ENCODE measurements at places on chromosomes 5 and 9. TPM values are rescaled to one million over a fixed set of nuclear protein-coding genes. Genes with fewer than 3 reads are reported as not detected.
A peak's percentile ranks its signal among the peaks of the same experiment; 100 is the strongest.

DNA sequence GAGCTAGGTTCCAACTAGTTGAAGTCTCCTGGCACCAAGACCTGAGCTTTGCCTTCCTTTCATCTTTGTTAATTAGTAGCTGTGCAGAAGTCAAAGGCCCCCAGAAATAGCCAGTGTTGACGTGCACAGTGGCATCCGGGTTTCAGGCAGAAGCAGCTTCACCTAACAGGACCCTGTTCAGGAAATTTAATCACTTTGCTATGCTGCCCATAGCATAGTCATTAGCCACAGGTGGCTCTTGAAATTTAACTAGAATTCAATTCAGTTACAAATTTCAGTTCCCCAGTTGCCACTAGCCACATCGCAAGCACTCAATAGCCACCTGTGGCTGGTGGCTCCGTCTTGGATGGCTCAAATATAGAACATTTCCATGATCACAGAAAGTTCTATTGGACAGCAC is 179.1 kb downstream of the GOLPH3 start:
- no peak overlapping the region for H3K4me3 ChIP-seq
- H3K27me3 ChIP-seq: no peaks in the 10 kb centered on the region
- DNase-seq: no peak
- H3K36me3 ChIP-seq: no peaks in the 10 kb centered on the region
- H3K4me1 ChIP-seq: peaks cover 6% of the 10 kb centered on the region

The PPP1R26 gene
- total RNA-seq: 1.2 TPM

The IFNA21 gene
- total RNA-seq: not detected

The NPR3 gene
- not detected for total RNA-seq

DNA sequence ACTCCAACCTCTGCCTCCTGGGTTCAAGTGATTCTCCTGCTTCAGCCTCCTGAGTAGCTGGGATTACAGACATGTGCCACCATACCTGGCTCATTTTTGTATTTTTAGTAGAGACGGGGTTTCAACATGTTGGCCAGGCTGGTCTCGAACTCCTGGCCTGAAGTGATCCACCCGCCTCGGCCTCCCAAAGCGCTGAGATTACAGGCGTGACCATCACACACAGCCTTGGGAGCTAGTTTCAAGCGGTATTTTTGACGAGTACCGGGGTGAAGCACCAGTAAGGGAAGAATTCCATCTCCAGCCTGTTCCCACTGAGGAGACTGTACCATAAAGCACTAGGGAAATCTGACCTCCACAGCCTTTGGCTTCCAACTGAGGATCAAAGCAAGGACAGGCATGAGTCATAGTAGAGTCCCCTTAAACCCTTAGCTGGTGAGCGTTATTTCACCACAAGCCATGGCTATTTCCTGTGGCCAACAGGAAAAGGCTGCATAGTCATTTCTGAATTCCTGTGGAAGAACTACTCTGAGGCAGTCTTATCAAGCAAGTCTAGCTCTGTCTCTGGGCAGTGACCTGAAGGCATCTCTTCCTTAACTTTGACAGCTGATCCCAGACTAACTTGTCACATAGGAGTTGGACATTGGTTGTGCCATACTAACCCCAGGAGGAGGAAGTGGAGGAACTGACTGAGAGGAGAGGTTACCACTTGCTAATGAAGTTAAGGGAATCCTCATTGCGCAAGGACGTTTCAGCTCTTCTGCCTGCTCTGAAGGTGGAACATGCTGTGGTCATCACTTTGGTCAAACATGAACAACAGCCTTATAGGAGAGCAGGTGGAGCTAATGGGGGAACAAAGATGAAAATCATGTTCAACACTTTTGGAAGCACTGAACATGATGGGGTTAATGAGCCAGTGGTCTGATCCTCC is 85.8 kb upstream of the DMRT1 start:
- H3K27me3 ChIP-seq: no peaks in the 10 kb centered on the region
- H3K4me1 ChIP-seq: peaks cover 35% of the 10 kb centered on the region
- peak; percentile 11 for DNase-seq
- no peak overlapping the region for H3K4me3 ChIP-seq
- peak overlapping the region; percentile 55 for H3K27ac ChIP-seq
- H3K36me3 ChIP-seq: peaks cover 1% of the 10 kb centered on the region

The EQTN gene
- total RNA-seq: not detected

DNA sequence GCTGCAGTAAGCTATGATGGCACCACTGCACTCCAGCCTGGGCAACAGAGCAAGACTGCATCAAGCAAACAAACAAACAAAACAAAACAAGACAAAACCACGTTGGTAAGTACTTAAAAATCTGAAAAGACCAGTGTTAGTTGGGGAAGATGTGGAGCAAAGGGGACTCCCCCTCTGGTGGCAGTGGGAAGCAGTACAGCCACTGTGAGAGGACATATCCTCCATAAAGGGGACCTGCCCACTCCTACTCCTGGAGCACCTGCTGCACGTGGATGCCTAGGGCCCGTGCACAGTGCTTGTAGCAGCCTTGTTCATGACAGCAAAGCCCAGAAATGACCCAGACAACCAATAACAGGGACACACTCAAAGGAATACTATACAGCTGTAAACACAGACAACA is 17.0 kb upstream of the IPPK start:
- H3K4me1 ChIP-seq: no peaks in the 10 kb centered on the region
- no peak overlapping the region for H3K4me3 ChIP-seq
- no peak for DNase-seq
- H3K27ac ChIP-seq: no peak overlapping the region
- H3K27me3 ChIP-seq: peaks cover 5% of the 10 kb centered on the region

Data from activated T-helper 1 cell treated with anti-CD3 and anti-CD28 coated beads, Interleukin-12 subunit alpha, Interleukin-12 subunit beta, Interleukin-2, Interleukin-4 antibody, amounts not matched to agents 30 ng/mL and 10 ng/mL and 1 ng/mL, durations not matched to agents 14 hours and 24 hours and 36 hours (primary cell).